Inflammatory macrophage treated with lipopolysaccharide for 1 hour (primary cell): ENCODE measurements at places on chromosomes 1 and 21.

- DNase-seq: no peak
Measured at GRCh38 chr1:189301235-189301634, 1176.4 kb downstream of the BRINP3 start.

DNA sequence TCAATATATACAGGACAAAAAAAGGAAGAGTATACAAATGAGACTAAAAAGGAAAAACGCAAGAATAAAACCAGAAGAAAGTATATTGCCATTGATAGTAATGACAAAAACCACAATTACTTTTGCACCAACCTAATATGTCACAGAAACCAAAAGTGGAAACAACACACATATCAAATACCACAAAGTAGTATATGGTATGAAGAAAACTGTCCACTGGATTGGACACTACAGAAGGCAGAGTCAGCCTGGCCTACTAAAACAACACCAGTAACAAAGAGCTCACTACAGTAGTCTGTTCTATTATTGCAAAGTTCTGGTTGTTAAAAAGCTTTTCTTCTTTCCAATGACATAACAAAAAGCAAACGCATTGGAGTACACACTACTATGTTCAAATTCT, 17.7 kb downstream of the TESK2 start:
- no peak for DNase-seq

DNA sequence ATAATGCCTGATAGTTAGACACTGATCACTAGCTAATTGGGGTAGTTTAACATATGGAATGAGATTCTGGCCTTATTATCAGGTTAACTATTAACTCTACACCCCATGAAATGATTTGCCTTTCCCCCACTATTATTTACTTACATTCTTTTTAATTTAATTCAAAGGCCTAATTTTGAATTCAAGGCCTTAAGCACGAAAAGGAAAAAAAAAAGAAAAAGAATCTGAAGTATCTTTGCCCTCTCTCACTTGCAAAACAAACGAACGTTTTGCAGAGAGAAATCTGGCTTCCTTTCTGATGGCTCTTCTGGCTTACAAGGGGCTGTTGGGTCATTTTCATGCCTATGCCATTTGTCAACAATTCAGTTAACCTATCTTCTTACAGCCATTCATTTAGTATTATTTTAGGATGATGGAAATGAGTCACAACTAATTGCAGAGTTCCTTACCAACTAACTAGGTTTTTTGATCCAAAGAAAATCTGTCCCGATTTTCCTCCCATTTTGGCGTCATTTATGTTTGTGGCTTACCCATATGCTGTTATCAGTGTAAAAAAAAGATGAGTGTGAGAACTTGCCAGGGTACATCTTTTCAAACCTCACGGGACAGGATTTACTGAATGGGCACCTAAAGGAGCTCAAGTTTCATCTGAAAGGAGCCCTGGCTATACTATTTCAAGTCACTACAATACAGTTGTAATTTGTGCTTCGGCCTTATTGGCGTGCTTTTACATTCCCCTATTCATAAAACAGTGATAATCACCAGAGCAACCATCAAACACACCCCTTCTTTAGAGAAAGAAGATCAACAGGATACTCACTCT, 1.9 kb upstream of the ERRFI1 start:
- DNase-seq: no peak

GRCh38 chr1:203521074-203521794, 27.3 kb downstream of the OPTC start:
- DNase-seq: no peak

GRCh38 chr1:154621875-154622274, 13.9 kb upstream of the ADAR start:
- no peak for DNase-seq

DNA sequence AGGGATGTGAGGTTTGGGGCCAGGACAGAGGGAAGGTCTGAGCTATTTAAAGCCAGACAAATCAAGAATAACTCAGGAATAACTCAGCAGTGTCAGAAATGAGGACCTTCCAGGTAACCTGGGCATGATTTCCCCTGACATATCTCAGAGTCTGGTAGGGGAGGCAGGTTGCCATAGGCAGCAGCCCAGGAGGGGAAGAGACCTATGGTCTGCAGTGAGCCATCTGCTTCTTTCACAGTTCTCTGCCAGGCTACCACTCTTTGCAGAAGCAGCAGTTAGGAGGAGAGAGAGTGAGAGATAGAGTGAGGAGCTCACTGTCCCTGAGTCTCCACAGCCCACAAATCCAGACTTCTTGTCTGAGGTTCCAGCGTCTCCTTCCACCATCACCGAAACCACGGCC, 6.3 kb upstream of the VSIG8 start:
- DNase-seq: no peak

GRCh38 chr1:202034683-202035462, 24.5 kb downstream of the ELF3 start:
- no peak for DNase-seq

GRCh38 chr1:16165548-16165947, 9.7 kb upstream of the EPHA2 start:
- no peak for DNase-seq

DNA sequence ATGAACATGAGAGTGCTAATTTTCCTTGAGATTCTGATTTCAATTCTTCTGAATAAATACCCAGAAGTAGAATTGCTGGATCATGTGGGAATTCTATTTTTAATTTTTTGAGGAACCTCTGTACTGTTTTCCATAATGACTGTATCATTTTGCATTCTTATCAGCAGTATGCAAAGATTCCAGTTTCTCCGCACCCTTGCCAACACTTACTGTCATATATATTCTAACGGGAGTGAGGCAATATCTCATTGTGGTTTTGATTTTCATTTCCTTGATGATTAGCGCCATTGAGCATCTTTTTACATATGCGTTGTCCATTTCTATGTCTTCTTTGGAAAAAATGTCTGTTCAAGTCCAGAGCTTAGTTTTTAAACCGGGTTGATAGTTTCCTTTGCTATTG, 33.2 kb downstream of the VCAM1 start:
- DNase-seq: no peak

- peak; percentile 63 for DNase-seq
Measured at GRCh38 chr1:23869051-23869450, 961 bp upstream of the FUCA1 start.

GRCh38 chr1:43382027-43382779, 7.4 kb downstream of the MED8 start:
- DNase-seq: no peak

DNA sequence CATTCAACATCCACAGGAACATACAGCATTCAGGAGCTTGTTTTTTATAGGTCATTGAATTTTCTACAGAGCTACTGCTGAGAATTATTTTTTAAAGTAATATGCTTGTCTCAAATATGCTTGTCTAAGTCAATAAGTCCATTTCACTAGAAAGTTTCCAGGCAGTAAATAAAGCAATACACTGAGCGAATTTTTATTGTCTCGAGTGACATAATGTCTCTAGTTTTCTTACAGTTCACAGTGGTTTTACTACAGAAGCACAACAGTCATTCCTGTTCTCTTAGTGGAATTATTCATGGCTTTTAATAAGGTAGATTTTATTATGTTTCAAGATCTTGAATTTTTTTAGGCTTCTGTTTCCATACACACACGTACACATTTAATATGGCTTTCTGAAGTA, 83.8 kb downstream of the HS2ST1 start:
- DNase-seq: no peak

- peak; percentile 50 for DNase-seq
Measured at GRCh38 chr1:58979086-58979485, 195.2 kb upstream of the JUN start.

- DNase-seq: peak; percentile 75
Measured at GRCh38 chr1:159067699-159068621, 8.6 kb downstream of the AIM2 start.

DNA sequence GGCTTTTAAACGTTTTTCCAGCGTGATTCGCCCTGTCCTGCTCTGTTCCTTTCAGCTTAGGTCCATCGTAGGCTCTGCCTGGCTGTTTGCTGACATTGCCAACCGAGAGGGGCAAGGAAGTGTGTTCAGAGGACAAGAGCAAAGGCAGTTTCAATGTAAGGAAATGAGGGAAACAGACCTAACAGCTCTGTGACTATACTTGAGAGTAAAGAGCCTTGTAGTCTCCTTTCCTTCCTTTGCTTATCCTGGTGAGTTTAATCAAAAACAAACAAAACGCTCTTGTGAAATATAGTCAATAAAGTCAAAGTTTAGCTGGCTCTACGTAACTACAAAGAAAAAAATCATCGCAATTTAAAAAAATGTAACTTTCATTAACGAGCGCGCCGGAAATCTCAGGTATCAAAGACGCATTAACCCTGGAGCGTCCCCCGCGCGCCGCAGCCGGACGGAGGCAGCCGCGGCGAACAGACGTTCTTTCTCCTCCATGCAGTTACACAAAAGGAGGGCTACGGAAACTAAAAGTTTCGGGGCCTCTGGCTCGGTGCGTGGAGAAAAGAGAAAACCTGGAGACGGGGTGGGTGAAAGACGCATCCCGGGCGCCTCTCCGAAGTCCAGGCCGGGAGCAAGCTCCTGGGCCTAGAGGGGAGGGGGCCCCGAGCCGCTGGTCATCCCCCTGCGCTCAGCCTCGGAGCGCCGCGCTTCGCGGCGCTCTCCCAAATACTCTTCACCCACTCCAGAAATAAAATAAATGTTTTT, 617 bp upstream of the ADGRL2 start:
- no peak for DNase-seq

DNA sequence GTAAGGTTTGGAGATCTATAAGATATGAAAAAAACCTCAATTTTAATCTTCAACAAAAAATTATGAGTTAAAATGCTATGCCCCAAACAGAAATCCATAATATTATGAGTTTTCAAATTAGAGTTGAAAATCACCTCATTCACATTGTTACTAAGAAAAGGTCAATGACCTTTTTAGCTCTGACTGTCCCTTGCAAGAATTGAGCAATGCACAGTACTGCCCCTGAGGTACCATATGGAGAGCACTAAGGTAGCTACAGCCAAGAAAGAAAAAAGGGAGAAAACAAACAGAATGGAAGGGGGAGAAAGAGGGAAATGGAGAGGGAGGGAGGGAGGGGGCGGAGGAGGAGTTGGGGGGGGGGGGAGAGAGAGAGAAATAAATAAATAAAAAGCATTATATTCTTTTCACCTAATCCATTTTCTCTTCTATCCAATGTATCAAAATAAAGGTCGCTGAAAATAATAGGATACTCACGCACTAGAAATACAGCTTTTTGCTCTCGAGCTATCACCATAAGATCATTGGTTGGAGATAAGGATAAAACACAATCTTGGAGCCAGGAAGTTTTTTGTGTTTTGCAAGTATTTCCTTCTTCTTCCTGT, 58.8 kb downstream of the RAB3GAP2 start:
- DNase-seq: no peak

GRCh38 chr1:206674745-206675175, 9.9 kb upstream of the MAPKAPK2 start:
- peak; percentile 58 for DNase-seq

DNA sequence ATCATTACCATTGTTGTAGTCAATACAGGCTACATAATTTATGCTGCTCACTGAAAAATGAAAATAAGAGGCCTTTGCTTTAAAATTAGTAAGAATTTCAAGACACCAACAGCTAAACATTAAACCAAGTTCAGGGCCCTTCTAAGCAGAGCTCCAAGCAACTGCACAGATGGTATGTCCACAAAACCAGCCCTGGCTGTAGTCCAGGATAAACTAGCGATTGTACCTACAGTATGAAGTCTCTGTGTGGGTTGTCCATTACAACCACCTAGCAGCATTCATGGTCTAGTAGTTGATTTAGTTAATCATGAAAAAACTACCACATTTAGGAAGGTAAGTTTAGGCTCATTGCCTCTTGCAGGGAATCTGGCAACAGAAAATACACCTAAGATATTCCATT, 35.3 kb downstream of the CLCA4 start:
- no peak for DNase-seq

- no peak for DNase-seq
Measured at GRCh38 chr1:61330571-61330970, 248.2 kb downstream of the NFIA start.

- DNase-seq: no peak
Measured at GRCh38 chr1:99645699-99646531, at the start of gene PALMD. Gene PALMD, plus strand, starts transcription at chr1:99646113. Its CDS starts 205 bp downstream, at chr1:99646318.

DNA sequence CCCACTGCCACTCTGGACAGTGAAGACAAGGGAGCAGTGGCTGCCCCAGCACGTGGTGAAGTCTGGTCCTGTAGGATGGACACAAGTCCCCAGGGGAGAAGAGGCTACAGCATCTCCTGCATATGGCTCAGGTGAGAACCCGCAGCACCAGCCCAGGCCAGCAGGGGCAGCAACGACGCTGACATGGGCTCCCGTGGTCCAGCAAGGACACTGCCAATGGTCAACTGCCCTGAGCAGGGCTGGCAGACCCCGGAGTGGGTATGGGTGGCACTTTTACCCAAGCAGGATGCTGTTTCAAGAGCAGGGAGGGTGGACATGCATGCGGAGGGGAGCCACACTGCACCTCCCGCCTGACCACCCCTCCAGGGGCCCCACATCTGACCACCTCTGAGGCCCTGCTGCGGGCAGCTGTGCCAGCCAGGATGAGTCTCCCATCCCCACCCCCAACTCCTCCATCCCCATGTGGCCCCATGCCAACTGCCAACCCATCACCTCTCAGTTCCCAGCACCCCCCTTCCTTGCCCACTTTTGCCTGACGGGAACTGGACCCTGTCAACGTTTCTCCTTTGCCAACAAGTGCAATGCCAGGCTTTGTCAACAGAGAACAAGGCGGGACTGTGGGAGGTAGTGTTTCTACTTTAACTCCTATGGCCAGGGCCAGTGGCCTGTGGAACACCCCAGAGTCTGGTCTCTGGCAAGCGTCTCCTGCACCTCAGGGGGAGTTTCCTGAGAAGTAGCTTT, 8.6 kb downstream of the MORN1 start:
- peak; percentile 3 for DNase-seq

DNA sequence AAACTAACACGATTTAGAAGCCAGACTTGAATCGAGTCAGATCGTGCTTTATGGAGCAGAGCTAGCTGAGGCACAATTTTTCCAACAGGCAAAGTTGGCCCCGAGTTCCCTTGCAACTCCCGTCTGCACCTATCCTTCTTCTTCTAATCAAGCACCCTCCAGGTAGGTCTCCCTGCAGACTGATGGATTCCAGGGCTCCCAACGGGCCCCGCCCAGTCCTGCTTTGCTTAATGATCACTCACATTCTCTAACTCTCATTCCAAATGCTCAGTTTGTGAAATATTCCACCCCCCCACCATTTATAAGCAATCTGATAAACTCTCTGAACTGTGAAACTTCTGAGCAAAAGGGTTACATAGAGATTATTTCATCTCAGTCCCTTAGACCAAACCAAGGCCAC, 119.6 kb downstream of the SLC30A10 start:
- no peak for DNase-seq

DNA sequence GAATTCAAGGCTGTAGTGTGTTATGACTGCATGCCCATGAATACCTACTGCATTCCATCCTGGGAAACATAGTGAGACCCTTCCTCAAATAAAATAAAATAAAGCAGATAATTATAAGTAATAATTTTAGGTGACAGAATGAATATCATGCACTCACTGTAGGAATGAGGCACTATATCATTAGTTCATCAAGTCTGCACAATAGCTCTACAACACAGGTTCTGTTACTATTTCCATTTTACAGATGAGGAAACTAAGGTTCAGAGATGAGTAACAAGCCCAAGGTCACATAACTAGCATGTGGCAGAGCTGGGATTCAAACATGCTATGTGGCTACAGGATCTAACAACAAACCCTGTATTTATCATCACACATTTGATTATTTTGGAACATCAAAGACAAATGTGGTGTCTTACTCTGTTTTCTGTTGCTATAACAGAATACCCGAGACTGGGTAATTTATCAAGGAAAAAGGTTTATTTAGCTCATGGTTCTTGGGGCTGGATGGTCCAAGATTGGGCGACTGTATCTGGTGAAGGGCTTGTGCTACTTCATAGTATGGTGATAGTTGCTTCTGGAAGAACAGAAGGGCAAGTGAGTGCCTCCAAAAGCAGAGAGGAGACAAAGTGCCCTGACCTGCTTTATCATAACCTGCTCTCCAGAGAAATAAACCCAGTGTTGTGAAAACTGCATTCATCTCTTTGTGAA, 4.8 kb upstream of the ZNF691 start:
- DNase-seq: no peak
